ENCODE measurements at places on chromosomes 16 and 17.

GRCh38 chr16:71855937-71856662, 10.3 kb downstream of the ATXN1L start:
- no peak for DNase-seq

- no peak for DNase-seq
Observed at GRCh38 chr17:78372841-78373240, 5.6 kb upstream of the PGS1 start.

GRCh38 chr17:78957128-78957527, 22.6 kb downstream of the LGALS3BP start:
- no peak for DNase-seq

DNA sequence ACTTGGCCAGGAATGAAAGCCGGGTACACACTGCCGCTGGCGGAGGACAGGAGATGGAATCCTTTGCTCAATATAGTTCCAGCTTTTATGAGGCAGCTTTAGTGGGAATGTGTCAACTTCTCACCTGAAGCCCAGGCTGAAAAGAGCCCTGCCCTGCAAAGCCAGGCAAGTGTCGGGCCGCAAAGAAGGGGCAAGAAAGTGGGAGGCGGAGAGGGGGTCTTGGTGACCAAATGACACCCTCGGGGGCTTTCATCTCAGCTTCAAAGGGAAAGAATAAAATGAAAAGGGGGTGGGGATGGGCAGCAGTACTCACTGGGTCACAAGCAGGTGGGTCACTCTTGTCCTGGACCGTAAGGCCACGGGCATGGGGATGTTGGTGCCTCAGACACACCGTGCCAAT, 62.9 kb downstream of the C16orf95 start:
- no peak for DNase-seq

GRCh38 chr16:67780847-67781564, 25.4 kb downstream of the RANBP10 start:
- DNase-seq = no peak

DNA sequence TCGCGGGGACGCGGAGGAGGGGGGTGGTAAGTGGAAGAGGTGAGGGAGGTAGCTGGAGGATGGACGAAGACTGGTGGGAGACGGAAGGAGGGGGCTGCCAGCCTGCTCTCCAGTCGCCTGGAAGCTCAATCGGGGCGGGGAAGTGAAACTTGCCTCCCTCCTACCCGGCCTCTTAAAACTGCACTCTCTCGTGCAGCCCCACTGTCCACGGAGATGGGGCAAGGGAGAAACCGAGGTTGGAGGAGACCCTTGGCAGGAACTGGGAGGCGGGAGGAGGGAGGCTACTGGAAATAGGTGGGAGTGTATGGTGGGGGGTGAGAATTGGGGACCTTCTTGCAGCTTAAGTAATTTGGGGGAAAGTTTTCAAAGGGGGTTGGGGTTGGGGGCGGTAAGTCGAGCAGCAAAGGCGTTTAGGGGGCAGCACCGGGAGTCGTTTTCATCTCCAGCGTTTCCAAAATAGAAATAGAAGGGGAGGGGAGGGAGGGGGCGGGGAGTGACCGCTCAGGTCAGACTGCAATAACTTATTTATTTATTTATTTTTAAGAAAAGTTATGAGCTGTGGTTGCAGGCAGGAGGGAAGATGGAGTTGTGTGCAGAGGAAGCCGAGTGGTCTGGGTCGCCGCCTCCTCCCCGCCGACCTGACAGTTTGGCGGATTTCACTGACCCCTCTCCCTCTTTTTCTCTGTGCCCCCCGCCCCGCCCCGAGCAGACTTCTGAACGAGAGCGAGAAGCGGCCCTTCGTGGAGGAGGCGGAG, 1.4 kb downstream of the SOX9 start:
- DNase-seq = no peak

- DNase-seq = no peak
Observed at GRCh38 chr17:47806913-47807255, 14.7 kb downstream of the OSBPL7 start.

- no peak for DNase-seq
Observed at GRCh38 chr16:86872833-86873232, 294.5 kb downstream of the FOXL1 start.

- DNase-seq = no peak
Observed at GRCh38 chr17:72826602-72827001, 265.9 kb downstream of the SLC39A11 start.

DNA sequence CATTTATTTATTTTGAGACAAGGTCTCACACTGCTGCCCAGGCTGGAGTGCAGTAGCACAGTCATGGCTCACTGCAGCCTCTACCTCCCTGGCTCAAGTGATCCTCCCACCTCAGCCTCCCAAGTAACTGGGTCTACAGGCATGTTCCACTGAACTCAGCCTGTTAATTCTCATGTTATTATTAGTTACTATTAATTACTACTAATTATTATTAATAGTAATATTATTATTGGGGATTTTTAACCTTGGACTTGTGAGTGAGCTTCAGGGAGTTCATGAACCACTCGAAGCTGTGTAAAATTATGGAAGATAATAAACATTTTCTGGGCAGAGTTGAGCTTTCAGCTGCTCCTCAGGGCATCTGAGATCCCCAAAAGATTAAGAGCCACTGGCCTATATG, 4.6 kb upstream of the STAC2 start:
- no peak for DNase-seq

DNA sequence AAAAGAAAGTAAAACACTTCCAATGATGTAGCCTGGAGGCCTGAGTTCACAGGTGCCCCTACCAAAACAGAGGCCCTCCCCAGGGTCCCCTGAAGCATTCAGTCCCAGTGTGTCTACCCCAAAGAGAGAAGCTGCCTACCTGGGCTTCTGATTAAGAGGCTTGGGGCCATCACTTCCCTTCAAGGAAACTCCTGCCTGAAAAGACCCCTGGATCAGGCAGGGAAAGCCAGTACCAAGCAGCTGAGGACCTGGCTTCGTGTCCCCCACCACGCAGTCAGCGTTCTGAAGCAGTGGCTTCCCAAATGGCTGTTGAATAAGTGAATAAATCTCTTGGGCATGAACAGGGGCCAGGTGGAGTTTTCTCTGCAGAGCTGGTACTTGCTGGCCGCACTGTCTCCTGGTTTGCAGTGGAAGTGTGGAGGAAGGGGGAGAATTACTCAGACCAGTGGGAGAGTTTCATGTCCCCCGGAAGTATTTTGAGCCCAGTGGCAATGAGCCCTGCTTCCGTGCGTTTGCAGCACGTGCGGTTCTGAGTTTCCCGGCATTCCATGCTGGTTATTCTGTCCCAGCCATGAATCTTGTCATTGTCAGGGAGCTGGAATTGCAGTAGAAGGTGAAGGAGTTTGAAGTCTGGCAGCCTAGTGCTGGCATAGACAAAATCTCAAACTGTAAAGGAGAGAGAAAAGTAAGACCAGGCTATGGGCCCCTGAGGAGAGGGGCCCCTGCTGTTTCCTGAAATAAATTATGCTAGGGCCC, 27.0 kb downstream of the RMI2 start:
- DNase-seq = no peak

- no peak for DNase-seq
Observed at GRCh38 chr17:81593105-81593871, 41.1 kb upstream of the FAAP100 start.

DNA sequence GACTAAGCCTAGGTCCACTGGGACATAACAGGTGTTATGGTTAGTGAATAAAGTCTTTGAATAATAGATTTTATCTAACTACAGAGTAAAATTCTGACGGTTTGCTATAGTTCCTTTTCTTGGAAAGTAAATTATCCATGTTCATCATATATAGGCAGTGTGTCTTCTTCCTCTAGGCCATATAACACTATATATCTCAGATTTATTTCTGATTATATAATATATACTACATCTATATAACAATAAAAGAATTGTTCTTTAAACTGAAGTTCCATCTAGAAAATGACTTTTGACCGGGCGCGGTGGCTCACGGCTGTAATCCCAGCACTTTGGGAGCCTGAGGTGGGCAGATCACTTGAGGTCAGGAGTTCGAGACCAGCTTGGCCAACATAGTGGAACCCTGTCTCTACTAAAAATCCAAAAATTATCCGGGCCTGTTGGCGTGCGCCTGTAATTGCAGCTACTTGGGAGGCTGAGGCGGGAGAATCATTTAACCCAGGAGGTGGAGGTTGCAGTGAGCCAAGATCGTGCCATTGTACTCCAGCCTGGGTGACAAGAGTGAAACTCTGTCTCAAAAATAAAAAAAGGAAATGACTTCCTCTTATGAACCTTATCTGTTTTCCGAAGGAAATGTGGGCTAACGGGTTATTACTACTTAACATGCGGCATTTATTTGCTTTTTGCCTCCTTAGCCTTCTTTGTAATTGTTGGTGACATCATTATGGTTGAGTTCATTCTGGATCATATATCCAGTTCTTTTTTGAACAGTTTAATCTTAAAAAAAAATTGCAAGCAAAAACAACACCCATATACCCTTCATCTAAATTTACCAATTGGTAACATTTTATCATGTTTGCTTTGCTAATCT, 29.2 kb downstream of the NOL11 start:
- DNase-seq = no peak

DNA sequence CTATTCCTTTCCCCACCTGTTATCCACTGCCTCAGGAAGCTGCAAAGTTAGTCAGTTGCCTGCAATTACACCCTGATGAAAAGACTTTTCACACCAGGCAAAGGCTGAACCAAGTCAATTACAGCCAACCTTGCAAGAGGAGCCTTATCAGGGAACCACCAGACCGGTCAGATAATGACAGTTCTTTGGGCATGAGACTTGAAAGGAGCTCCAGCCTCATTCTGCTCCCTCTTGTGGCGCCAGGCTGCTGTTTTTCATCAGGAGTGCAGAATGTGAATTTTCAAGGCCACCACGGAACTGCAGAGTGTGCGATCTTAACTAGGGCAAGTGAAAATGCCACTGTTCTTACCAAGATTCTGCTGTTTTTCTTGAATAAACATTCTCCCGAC, 22.5 kb downstream of the DNAI2 start:
- DNase-seq = no peak

DNA sequence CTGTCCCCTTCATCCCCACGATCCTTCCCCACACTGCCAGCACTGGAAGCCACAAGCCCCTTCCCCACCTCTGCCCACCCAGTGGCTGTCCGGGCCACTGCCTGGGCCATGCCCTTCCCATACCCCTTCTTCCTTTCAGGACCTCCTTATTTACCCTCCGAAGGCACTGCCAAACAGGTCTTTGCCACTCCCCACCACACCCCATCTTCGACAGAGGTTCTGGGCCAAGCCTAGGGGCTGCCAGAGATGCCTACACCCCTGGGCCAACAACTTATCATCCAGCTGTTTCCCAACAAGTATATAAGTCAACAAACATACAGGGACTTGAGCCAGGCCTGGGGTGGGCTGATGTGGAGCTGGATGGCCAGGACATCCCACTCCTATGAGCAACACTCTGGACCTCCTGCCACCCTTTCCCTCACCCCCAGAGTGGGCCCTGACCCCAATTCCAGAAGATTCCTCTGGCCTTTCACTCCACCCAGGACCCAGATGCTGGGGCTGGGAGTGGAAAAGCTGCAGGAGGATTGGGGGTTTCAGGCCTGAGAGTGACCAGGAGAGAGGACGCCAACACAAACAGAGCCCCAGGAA, 1.5 kb upstream of the PPP1R1B start:
- DNase-seq = no peak

DNA sequence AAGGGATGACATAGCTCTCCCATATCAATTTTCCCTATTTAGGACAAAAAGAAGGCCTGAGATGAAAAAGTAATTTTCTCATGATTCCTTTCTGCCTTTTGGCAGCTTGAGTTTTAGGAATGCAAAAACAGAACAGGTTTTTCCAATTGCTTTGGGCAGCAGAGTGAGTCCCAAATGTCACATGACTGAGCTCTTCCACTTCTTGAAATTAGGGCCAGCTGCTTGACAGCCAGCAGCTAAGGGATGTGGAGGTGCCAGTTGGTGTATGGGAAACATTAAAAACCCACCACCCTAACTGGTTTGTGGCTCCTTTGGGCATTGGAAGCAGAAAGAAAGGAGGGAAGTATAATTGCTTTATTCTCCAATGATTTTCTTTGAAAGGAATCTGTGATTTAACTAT, 133.8 kb upstream of the FAM20A start:
- DNase-seq = no peak

DNA sequence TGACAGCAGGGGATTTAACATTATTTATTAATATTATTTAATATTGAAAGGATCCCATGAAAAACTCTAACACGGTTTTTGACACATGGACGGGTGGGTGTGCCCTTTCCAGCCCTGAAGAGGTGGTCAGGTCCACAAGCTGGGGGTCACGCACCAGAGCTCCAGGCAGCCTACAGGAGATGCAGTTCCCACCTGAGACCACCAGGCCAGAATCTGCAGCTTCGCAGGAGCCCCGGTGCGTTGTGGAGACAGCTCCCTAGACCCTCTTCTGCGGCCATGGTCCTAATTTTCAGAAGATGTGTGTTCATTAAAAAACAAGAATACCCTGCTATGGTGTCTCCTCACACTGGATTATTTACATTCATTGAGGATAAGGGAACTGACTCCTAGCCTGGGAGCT, 331.1 kb downstream of the C16orf95 start:
- DNase-seq = no peak

DNA sequence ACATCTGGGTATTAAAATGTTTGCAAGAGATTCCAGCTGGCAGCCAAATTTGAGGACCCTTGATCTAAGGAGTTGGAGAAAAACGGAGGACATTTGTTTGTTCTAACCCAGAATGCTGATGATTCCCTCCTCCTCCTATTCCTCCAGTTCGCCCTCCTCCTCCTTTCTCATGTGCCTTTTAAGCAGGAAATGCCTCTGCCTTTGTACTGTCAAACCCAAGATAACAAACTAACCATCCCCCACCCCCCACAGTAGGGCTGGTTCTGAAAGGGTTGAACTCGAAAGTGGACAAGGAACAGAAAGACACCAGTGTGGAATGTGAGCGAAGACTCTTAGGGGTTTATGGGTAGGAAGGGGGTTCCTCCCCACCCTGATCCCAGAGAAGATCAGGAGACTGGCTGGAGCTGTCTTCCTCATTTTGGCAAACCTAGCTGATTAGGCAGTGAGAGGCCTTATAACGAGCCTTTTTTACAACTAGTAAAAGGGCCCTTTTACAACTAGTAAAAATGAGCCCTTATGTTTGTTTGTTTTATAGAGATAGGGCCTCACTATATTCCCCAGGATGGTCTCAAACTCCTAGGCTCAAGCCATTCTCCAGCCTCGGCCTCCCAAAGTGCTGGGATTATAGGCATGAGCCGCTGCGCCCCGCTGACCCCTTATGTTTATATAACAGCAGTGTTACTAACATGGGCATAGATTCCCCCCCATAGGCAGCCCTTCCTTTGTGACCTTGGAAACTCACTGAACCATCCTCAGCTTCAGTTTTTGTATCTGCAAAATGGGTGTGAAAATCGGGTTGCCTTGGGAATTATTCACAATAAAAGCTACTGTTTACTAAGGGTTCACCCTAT, 975 bp downstream of the CHD9 start:
- no peak for DNase-seq

DNA sequence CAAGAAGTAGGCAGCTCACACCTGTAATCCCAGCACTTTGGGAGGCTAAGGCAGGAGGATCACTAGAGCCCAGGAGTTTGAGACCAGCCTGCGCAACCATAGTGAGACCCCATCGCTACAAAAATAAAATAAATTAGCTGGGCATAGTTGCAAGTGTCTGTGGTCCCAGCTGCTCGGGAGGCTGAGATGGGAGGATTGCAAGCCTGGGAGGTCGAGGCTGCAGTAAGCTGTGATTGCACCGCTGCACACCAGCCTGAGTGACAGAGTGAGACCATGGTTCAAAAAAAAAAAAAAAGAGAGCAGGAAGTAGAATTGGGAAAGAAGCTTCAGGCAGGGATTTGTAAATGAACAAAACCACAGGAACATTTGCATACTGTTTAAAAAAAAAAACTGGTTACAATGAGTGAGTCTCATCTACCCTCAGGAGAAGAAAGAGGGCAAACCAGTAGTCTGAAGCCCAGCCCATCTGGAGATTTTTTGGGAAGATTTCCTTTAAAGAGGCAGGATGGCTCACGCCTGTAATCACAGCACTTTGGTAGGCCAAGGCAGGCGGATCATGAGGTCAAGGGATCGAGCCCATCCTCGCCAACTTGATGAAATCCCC, 7.9 kb downstream of the MPV17L start:
- DNase-seq = no peak

Data from NCI-H2171 (cell line).